Activated T-helper 1 cell treated with anti-CD3 and anti-CD28 coated beads, Interleukin-12 subunit alpha, Interleukin-12 subunit beta, Interleukin-2, Interleukin-4 antibody, amounts not matched to agents 30 ng/mL and 10 ng/mL and 1 ng/mL, durations not matched to agents 14 hours and 24 hours and 36 hours (primary cell): ENCODE measurements at places on chromosomes 3 and 15. TPM values are rescaled to one million over a fixed set of nuclear protein-coding genes. Genes with fewer than 3 reads are reported as not detected.

ARL14 gene
- not detected in 2 replicates for total RNA-seq

ECE2 gene
- not detected in 2 replicates for total RNA-seq

COL7A1 gene
- total RNA-seq = 0.39 and 0.83 TPM in 2 replicates

RBPMS2 gene
- 0.10 TPM in 1 of 2 replicates, not detected in the other for total RNA-seq

DNA sequence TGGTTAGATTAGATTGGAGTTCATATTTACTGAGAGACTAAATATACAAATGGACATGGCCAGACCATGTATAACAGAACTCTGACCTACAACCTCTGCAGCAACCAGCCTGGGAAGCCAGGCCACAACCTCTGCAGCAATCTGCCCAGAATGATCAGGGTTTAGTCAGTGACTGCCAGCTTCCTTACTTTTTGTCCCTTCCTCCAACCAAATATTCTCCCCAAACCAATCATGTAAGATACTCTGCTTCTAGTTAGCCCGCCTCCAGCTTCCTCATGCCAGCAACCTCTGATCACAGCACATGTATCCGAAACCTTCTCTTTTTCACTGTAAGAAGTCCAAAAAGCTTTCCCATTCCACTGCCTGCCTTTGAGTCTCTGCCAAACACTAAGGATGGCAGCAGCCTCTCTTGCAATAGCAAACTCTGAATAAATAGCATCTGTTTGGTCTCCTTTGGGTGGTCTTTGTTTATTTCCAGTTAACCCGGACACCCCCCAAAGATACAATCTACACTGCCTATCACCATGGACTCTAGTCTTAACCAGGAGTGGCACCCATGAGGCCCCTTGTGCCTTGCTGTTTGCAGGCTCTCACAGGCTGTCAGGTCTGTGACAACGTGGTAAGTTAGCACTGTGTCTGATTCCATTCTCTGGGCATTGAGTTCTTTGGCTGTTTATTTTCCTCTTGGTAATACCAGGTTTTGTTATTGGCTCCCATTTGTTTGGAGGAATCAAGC is 102.2 kb downstream of the ERC2 start:
- no peaks in the 10 kb centered on the region for H3K36me3 ChIP-seq
- H3K27me3 ChIP-seq = peaks cover 2% of the 10 kb centered on the region
- H3K4me1 ChIP-seq = no peaks in the 10 kb centered on the region
- H3K27ac ChIP-seq = no peak overlapping the region

GRCh38 chr3:9507586-9508578 is 45.7 kb downstream of the LHFPL4 start:
- H3K36me3 ChIP-seq = no peaks in the 10 kb centered on the region
- H3K27ac ChIP-seq = no peak overlapping the region
- H3K4me1 ChIP-seq = no peaks in the 10 kb centered on the region
- no peak for DNase-seq
- H3K4me3 ChIP-seq = no peak overlapping the region
- peaks cover 22% of the 10 kb centered on the region for H3K27me3 ChIP-seq

- H3K27me3 ChIP-seq = peaks cover 5% of the 10 kb centered on the region
- H3K36me3 ChIP-seq = no peaks in the 10 kb centered on the region
Measured at GRCh38 chr15:101559952-101560351, 70.4 kb upstream of the PCSK6 start.

GRCh38 chr3:138079901-138080300 is 35.5 kb downstream of the DZIP1L start:
- no peaks in the 10 kb centered on the region for H3K36me3 ChIP-seq
- no peak overlapping the region for H3K27ac ChIP-seq
- peaks cover 25% of the 10 kb centered on the region for H3K4me1 ChIP-seq
- H3K4me3 ChIP-seq = no peak overlapping the region

DNA sequence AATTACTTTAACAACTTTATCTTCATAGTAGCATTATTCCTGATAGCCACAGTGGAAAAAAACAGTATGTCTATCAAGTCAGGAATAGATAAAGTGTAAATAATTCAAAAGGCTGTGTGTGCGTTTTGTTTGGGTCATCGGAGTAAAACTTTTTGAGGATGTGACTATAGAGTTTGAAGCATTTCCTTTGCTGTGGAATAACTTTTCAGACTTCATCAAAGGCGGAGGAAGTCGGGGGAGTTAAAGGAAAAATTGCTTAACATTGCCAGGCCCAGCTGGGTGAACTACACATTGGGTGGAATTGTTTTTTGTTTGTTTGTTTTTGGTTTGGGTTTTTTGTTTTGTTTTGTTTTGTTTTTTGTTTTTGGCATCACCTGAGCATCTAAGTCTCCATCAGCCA is 70.4 kb upstream of the CRTC3 start:
- no peak overlapping the region for H3K4me3 ChIP-seq
- no peak for DNase-seq
- H3K27me3 ChIP-seq = no peaks in the 10 kb centered on the region
- peaks cover 57% of the 10 kb centered on the region for H3K36me3 ChIP-seq
